Stomach (tissue), 19 donors: ENCODE measurements at places on chromosomes 5 and 9. TPM values are rescaled to one million over a fixed set of nuclear protein-coding genes. Genes with fewer than 3 reads are reported as not detected.

FAM200C gene
- total RNA-seq, result 7.2 TPM

- H3K36me3 ChIP-seq, result peaks cover 16% of the 10 kb centered on the region
- H3K27ac ChIP-seq, result no peak overlapping the region
- no peaks in the 10 kb centered on the region for H3K27me3 ChIP-seq
- peak; percentile 60 for DNase-seq
- no peak overlapping the region for H3K4me3 ChIP-seq
- no peaks in the 10 kb centered on the region for H3K4me1 ChIP-seq
Measured at GRCh38 chr5:109718216-109718615, 28.5 kb downstream of the MAN2A1 start.

- H3K36me3 ChIP-seq, result peaks cover 7% of the 10 kb centered on the region
- no peaks in the 10 kb centered on the region for H3K27me3 ChIP-seq
- DNase-seq, result no peak
Measured at GRCh38 chr9:27489087-27489876, 34.8 kb upstream of the IFNK start.

DNA sequence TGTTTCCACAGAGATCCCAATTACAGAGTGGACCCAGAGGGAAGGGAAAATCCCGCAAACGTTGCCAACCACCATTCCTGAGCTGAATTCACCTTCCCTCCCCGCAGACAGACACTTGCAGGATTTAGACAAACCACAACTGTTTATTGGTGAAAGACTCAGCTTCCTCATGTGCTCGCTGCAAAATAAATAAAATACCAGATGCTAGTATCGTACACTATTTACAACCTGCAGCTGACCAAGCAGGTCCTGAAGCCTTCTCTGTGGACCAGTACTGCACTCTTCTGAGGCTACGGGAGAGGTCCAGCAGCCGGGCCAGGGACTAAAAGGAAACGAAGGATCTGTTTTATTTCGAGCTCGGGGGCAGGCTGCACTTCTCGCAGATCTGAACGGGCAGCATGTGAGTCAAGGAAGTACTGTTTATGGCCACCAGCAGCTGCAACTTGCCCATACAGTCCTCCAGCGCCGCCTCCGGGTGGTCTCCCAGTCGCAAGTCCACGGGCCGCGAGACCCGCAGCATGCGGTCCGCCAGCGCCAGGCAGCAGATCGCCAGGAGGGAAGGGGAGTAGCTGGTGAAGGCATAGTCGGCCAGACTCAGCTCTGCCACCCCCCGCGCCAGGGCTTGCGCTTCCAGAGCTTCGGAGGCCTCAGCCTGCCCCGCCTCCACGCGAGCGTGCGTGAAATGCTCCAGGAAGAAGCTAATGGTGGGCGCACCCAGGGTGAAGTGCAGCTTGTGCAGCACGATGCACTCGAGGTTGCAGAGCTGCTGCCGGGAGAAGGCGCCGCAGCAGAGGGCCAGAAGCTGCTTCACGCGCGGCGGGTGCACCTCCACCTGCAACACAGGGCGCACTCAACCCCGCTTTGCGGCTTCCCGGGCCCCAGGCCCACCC lies 2.1 kb downstream of the CCNO start:
- peaks cover 64% of the 10 kb centered on the region for H3K4me1 ChIP-seq
- no peaks in the 10 kb centered on the region for H3K36me3 ChIP-seq
- DNase-seq, result peak; percentile 61
- peak overlapping the region; percentile 54 for H3K4me3 ChIP-seq
- peaks cover 84% of the 10 kb centered on the region for H3K27me3 ChIP-seq

GRCh38 chr5:23289162-23289561 lies 218.2 kb upstream of the PRDM9 start:
- H3K27me3 ChIP-seq, result no peaks in the 10 kb centered on the region
